Lung microvascular endothelial cell (primary cell): ENCODE measurements at places on chromosomes 13 and 19. TPM values are rescaled to one million over a fixed set of nuclear protein-coding genes. Genes with fewer than 3 reads are reported as not detected.

DNA sequence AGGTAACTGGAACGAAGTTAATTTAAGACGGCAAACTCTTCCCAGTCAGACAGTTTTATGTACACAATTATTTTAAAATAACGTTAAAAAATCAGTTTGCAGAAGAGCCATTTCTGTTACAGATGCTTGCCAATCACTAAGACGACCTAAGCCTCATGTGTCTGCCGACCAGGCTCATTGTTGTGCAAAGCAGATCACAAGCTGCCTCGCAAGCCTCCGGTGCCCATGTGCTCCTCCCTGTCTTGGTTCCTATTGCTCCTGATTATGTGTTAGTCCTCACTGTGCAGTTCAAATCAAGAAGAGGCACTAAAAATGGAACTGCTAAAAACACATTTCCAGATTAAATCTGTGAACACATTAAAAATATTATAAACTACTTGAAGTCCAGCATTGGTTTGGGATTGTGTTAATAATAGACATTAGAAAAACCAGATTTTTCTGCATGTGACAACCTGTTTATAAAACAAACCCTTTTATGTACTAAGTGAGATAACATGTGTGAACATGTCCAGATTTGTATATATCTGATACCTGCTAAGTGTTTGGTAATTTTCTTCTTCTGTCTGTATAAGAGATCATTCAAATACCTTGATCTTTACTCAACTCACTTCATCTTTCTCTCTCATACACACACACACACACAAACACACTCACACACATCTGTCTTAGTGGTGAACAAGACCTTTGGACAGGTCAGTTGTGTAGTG is 81.9 kb upstream of the SLC15A1 start:
- no peak for DNase-seq

IL27RA gene
- total RNA-seq = 1.2 and 4.1 TPM in 2 replicates

DNA sequence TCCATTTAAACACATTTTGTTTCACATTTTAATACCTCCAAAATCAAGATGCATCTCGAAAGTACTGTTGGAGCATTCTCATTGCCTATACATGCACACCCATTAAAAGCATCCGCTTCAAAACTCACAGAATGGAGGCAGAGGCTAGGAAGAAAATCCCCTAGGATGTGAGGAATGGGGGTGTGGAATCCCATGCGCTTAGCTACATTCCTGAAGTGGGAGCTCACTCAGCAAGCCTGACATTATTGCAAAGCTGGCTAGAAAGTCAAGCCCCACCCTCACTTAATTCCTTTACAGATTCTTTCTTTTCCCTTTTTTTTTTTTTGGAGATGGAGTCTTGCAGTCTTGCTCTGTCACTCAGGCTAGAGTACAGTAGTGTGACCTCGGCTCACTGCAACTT is 4.6 kb upstream of the FAM32A start:
- DNase-seq = no peak

NFIC gene
- total RNA-seq = 9.4 and 11.7 TPM in 2 replicates

ZNF440 gene
- 4.8 and 9.5 TPM in 2 replicates for total RNA-seq

CFD gene
- total RNA-seq = 1.2 and 3.9 TPM in 2 replicates

DNA sequence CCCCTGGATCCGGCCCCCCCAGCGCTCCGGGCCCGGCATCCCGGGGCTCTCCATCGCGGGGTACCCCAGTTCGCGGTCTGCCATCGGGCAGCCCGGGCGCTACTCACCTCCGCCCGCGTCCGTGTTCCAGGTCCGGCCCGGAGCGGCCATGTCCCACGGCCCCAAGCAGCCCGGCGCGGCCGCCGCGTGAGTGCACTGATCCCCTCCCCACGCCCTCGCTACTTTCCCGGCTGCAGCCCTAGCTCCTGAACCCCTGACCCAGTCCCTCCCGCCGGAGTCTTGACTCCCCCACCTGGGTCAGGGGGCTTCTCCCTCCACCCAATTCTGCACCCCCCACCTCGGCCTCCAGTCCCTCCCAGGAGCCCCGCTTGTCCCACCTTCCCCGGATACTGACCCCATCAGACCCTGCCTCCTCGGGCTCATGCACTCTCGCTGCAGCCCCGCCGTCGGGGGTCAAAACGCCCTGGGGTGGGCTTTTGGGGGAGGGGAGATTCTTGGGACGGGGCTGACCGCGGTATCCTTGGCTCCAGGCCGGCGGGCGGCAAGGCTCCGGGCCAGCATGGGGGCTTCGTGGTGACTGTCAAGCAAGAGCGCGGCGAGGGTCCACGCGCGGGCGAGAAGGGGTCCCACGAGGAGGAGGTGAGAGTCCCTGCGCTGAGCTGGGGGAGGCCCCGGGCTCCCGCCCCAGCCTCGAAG is 566 bp downstream of the HMG20B start:
- DNase-seq = no peak

DNA sequence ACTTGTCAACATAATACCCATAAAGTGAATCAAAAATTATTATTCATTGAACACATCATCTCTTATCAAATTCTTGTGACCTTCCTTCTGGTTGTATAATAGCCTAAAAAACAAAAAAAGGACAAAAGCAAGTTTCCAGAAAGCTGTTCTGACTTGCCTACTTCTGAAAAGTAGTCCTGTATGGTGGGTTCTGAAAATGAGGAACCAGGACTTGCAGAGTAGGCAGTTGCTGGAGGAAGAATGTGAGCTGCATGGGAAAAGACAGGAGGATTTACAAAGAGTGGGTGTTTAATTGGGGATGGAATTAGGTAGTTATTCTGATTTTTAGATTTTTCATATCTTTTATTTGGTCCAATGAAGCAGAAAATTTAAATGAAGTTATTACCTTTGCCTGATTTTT is 56.7 kb downstream of the RCBTB2 start:
- DNase-seq = no peak

DNA sequence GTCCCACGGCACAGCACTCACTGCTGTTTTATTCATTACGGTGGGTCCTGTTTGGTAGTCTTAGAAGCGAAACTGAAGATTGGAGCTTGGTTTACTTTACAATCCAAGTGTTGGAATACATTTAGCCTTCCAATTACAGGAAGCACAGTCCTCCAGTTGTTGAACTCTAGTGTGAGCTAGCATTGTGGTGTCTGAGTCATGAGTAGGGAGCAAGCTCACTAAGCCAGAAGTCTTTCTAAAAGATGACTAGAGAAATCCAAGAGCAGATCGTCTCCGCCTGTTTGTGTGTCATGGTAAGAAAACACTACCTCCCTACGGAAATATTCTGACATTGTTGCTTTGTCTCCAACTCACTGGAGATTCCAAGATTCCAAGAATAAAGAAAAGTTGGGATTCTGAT is 10.1 kb upstream of the SHISA2 start:
- no peak for DNase-seq

BICRA gene
- total RNA-seq = 2.8 and 3.1 TPM in 2 replicates

DNA sequence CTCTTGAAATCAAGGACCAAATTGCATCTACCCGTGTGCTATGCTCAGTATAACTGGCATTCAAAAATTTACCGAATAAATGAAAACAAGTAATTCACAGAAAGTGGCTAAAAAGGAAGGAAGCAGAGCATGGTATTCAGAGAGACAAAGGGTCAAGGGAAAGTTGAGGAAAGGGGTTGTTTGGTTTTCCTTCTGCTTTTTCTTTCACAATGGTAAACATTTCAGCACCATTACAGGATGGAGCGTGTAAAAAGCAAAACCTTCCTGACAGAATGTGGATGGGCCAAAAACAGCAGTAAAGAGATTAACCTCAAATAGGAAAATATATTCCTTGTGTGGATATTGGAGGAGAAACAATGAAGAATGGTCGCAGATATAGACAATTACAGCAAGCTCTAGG is 14.8 kb downstream of the DIAPH3 start:
- peak; percentile 45 for DNase-seq

- peak; percentile 74 for DNase-seq
These were observed 76.6 kb upstream of the POMP start for GRCh38 chr13:28582225-28582891.

PLA2G4C gene
- 44.0 and 98.8 TPM in 2 replicates for total RNA-seq

TTYH1 gene
- total RNA-seq = not detected in 2 replicates

DNA sequence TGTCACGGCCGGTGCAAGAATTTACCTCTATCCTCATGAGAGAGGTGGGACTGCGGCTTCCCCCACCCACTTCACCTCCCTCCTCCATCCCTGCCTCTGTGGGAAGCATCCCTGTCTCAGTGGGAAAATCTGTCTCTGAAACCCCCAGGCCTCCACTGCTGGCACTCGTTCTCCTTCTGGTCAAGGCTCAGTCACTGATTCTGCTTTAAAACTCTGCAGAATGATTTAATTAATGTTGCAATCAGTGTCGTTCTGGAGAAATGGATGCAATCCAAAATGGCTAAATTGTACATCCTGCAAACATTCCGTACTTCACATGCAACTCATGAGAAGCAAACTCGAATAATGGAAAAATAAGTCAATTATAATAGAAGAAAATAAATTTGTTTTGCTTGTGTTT is 5.6 kb downstream of the RASL11A start:
- no peak for DNase-seq

DHPS gene
- total RNA-seq = 40.8 and 41.1 TPM in 2 replicates

LHFPL6 gene
- total RNA-seq = 26.4 and 72.6 TPM in 2 replicates

UBA52 gene
- total RNA-seq = 955 and 1,121 TPM in 2 replicates

PLPPR3 gene
- under 0.01 and 0.44 TPM in 2 replicates for total RNA-seq

FFAR3 gene
- under 0.01 TPM in 1 of 2 replicates, not detected in the other for total RNA-seq

DNA sequence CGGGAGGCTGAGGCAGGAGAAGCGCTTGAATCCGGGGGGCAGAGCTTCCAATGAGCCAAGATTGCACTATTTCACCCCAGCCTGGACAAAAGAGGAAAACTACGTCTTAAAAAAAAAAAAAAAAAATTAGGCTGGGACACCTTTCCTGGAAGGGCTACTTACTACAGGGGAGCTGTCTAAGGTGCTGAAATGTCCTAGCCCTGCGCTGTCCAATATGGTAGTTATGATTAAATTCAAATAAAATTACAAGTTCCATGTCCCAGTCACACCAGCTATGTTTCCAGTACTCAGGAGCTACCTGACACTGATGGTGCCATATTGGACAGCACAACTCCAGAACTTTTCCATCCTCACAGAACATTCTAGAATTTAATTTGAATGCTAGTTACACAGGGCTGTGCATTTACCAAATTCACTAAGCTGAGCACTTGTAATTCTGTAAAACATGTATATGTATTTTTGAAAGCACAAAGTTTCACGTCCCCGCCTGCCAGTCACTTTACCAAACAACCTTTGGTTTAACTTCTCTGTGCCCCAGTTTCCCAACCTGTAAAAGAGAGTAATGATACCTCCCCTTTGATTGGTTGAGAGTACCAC is 9.2 kb upstream of the ZSCAN22 start:
- peak; percentile 66 for DNase-seq

DNA sequence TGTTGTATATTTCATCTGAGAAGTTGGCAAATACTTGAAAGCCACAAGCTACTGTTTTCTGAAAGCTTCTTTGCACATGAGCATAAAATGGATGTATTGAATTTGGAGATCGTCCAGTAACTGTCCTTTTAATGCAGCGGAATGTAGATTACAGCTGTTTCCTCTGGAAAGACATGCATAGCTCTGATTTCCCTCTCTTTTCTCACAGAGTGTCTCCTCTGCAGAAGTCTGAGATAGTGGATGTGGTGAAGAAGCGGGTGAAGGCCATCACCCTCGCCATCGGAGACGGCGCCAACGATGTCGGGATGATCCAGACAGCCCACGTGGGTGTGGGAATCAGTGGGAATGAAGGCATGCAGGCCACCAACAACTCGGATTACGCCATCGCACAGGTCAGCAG is 283.0 kb downstream of the SHISA2 start:
- no peak for DNase-seq

DNA sequence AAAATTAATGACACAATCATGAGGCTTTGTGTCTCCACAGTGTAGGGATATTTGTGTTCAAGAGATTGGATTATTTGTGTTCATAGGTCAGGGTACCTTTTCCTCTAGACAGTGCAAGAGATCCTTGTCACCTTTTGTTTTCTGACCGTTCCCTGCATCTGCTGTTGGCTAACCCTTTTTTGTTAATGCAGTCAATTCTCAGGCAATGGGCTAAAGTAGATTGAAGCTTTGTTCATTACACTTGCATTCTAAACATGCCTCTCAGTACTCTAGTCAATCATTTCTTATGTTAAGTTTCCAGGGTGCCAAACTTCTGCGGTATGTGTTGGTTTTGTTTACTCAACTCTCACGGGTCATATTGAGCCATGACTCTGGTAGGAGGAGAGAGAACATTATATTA is 1.8 kb upstream of the MED4 start:
- no peak for DNase-seq

DNA sequence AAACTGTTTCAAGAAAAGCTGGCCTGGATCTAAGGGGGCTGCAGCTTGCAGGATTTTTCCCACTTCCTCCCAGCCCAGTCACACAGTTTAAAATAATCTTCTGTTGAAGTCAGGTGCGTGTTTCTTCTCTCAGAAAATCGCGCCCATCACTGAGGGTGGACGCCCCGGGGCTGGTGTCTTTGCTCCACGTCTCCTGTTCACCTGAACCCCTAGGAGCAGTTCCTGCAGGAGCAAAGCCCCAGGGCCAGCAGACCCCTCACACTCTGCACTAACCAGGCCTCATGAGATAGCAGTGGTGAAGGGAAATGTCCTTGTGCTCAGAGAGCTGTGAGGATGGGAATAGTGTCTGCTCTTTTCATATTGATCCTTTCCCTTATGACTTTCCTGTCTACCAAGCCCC is 920 bp upstream of the SIGLEC7 start:
- DNase-seq = no peak

ZNF471 gene
- 0.65 and 1.6 TPM in 2 replicates for total RNA-seq

- no peak for DNase-seq
These were observed 304.5 kb downstream of the KCNRG start for GRCh38 chr13:50319635-50320255.

GRCh38 chr13:87674247-87674738 is 3.1 kb downstream of the SLITRK5 start:
- DNase-seq = no peak

GRCh38 chr13:98517576-98518310 is 59.2 kb downstream of the STK24 start:
- no peak for DNase-seq

DNA sequence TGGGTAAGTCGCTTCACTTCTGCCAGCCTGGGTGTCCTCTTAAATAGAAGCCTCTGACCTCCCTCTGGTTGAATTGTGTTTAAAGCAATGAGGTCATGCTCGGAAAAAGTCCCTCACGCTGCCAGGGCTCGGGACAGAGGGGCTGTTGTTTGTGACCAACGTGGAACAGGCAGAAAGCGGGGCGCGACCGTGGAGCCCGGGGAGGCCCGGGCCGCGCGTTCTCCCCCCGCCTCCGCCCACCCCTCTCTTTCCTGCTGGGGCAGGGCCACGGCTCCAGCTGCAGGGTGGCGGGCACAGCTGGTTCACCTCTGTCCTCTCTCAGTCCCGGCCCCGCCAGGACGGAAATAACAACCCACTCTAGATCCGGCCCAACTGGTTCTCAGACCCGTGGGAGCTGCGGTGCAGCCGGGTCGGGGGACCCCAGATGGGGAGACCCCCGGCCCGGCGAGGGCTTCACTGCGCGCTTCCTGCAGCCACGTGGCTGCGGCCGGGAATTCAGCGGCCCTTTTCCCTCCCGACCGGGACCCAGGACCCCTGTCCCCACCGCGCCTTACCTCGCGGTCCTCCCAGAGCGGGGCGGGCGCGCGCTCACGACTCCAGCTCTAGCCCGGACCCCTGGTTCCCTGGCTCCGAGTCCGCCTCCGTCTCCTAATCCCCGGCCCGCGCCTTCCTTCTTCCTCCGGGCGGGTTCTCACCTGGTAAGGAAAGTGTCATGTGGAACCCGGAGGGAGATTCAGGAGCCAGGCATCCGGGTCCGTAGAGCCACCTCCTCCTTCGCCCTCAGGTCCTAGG is 1.9 kb downstream of the CDC42EP5 start:
- peak; percentile 90 for DNase-seq

ONECUT3 gene
- not detected in 2 replicates for total RNA-seq
